ENCODE measurements at places on chromosomes 6 and 20.

GRCh38 chr6:168367285-168367751 lies 47.7 kb upstream of the DACT2 start:
- no peak for DNase-seq

- DNase-seq = peak; percentile 32
These were observed 324.2 kb downstream of the UBE3D start for GRCh38 chr6:82741325-82741995.

DNA sequence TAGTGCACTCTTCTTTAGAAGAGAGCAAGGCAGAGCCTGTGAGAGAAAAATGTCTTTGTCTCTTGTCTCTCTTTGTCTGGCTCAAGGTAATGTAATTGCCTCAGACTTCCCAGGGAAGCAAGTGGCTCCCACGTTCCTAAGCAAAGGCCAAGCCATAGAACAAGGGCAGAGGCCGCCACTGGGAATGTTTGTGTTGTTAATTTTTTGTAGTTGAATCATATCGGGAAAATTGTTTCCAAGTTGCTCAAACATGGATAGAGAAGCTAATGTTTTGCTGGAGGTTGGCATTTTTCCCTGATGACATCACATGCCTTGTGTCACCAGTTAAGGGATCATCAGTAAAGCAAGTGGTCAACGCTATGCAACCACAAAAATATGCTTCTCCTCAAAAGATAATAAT lies 211.5 kb upstream of the FOXA2 start:
- peak; percentile 100 for DNase-seq

DNA sequence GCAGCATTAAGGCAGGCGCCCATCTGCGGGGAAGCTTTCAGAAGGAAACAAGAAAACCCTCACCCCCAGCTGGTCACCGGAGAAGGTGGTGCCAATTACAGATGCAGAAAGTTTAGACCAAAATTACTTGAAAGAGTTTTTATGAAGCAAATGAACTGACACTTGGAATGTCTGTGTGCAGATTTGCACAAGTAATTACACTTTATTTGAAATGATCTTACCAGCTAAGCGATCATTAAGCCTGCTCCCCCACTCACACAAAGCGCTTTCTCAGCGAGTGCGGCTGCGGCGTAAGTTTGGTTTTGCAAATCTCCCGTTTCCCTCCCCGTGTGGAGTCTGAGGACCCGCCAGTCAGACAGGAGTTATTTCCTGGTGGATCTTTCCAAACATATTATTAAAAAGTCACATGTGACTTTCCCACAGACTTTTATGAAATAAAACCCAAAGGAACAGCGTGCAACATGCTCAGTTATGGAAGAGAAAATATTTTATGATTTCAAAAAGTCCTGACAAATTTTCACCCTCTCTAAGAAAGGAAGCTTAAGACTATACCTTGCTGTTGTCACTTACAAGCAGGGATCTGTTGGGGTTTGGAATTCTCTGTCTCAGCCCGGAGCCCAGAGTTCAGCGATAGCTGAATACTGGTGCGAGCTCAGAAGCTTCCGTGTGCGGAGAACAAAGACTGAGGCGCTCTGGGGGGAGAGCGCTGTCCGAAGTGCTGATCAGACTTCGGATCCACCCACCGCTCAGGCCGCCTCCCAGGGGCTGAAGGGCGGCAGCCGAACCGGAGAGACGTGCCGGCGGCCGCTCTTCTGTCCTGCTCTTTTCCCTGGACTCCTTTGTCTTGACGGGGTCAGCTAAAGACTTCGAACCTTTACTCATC lies 2.7 kb upstream of the MYT1 start:
- DNase-seq = peak; percentile 38

DNA sequence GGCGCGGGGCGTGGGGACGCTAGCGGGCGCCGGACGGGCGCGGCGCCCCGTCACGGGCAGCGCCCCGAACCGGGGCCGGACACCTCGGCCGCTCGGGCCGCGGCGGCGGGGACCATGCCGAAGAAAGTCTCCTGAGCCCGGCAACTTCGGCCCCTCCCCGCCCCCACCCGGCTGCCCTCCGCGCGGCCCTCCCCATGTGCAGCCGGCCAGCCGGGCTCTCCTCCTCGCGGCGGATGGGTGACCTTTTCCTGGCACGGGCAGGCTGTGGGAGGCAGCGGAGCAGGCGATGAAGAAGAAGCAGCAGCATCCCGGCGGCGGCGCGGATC lies 278 bp downstream of the UST start:
- peak; percentile 17 for DNase-seq

DNA sequence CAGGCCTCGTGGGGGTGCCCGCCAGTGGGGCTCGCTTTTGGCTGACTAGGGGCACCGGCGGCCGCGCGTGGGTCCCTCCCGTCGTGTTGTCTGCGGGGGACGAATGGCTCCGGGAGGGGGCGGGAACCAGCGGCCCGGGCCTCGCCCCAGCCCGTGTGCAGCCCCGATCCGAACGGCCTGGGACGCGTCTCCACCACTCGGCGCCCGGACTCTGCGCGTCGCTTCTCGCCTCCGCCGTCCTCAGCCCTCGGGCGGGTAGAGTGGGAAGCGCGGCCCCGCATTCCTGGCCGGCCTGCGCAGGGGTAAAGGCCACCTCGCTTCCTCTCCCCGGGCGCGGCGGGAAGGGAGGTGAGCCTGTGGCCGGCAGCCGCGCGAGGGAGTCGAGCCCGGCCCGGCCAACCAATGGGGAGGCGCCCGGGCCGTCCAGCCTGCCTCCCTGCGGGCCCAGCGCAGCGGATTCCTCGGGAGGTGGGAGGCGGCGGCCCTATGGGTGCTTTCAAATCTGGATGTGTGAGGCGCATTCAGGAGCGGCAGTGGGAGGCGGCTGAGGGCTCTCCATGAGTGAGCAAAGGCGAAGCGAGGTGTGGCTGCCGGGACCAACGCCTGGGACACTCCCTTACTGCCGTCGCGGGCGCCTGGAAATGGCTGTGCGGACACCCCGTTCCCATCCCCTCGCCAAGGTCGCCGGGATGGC lies 1.1 kb upstream of the ZBTB46 start:
- peak; percentile 45 for DNase-seq

DNA sequence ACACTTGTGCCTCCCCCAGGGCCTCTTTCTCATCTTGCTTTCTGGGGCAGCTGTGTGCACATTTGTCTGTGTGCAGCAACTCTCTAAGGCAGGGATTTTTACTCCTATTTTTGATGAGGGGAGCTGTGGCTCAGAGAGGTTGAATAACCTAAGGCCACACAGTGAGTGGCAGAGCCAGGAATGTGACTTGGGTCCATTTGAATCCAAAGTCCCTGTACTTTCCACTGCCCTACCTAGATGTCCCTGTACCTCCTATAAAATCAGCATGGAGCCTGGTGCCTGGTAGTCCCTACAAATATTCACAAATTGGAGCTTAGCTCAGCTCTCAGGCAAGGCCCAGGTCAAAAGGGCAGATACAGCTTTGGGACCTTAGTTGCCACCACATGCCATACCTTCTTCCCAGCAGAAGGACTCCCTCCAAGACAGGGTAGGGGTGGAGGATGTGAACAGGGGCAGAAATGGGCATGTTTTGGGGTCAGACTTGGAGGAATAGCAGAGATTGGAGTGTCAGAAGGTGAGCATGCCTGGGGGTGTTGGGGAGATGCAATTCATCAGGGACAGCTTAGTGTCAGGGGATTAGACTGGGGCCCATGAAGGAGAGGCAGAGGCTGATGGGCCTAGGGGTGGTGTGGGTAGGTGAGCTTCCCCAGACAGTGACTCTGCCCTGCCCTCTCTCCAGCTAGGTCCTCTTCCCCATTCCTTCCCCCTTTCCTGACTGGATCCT lies 4.1 kb upstream of the VEGFA start:
- DNase-seq = no peak

GRCh38 chr20:36461600-36462439 lies 79.5 kb upstream of the MYL9 start:
- no peak for DNase-seq

- no peak for DNase-seq
These were observed 27.6 kb downstream of the BANF2 start for GRCh38 chr20:17727351-17727750.

GRCh38 chr20:45268531-45268930 lies 14.2 kb upstream of the SLPI start:
- peak; percentile 84 for DNase-seq

- peak; percentile 45 for DNase-seq
These were observed 433.2 kb upstream of the SPTLC3 start for GRCh38 chr20:12575352-12576095.

DNA sequence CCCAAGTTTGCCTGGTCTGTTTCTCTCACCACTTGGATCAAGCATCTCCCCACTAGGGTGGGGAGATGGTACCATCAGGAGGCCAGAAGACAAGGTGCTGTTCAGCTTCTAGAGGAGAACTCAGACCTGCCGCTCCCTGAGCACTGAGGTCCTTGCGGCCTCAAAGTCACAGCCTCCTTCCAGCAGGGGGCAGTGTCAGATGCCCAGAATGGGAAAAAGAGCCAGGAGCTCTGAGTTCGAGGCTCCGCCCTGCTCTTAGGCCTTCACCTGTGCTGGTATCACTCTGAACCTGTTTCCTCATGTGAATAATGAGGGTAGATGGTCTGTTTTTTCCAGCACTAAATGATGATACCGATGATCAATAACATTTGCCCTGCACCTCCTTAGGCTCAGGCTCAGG lies 68.7 kb downstream of the TOX2 start:
- no peak for DNase-seq

GRCh38 chr6:114888241-114888640 lies 545.4 kb upstream of the HS3ST5 start:
- no peak for DNase-seq

- DNase-seq = peak; percentile 26
These were observed 50.2 kb upstream of the HINT3 start for GRCh38 chr6:125906158-125906998.

GRCh38 chr6:123519189-123519505 lies 117.6 kb downstream of the TRDN start:
- no peak for DNase-seq

DNA sequence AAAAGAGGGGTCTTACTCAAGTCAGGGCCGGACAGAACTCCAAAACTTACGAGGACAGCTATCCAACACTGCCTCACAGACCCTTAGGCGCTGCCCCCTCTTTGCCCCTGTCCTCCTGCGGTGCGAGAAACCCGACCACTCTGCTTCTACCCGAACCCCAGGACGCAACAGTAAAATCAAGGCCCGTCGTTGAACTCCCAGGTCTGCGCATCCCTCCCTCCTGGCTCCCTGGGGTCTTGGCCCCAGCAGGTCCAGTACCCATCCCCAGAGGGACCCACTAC lies 6.4 kb downstream of the OLIG3 start:
- DNase-seq = no peak

- DNase-seq = no peak
These were observed 333.1 kb downstream of the ZFAND3 start for GRCh38 chr6:38152620-38153019.

- no peak for DNase-seq
These were observed 424.8 kb downstream of the QKI start for GRCh38 chr6:163839296-163839695.

GRCh38 chr6:80696268-80696667 lies 589.8 kb downstream of the BCKDHB start:
- DNase-seq = no peak
